ENCODE measurements at places on chromosomes 12 and 14.

DNA sequence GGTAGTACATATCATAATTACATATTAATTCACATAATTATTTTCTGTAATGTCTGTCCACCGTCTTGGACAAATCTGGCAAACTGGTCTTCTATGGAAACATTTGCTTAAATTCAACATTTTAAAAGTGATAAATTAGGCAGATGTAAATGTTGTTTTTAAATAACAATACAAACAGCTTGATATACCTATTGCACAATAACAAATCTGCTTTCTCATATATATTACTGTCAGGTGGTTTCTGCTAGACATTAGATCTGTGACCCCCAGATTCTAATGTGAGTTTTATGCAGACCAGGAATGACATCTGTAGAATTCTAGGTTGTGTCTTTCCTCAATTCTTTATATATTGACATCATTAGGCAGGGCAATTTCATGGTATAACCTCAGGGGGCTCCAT is 173.3 kb downstream of the CCDC59 start:
- no peak for DNase-seq

DNA sequence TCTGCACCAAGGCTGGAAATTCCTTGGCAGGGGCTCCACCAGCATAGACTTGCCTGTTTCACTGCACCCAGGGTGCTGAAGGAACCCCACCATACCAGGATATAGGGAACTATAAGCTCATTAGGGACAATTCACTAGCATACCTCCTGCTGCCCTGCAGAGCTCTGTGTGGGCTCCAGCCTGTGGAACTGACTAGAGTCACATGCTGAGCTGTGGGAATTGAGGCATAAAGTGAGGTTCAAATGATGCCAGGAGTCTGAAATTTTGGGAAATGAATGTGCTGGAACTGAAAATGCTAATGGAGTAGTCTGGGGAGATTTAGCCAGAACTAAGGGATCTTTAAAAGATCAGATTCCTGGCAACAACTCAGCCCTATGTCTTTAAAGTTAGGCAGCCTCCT is 7.3 kb upstream of the EMP1 start:
- no peak for DNase-seq

- no peak for DNase-seq
These were observed 289.5 kb downstream of the TMEM132D start for GRCh38 chr12:129614221-129614885.

DNA sequence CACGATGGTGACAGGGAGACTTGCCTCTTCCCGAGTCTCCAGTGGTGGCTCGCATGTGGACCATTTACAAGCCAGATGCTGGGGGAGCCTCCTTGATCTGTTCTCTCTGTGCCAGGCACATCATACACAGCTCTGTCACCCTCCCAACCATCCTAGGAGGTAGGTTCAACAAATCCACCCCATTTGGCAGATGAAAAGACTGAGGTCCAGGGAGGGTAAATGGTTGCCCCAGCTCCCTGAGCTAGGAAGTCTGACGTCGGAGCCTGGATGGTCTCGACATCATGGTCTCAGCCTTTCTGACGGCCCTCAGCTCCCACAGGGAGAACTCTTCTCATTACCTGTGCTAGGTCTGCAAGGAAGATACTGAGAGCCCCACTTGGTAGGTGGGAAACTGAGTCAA is 189.6 kb downstream of the RBM19 start:
- no peak for DNase-seq

GRCh38 chr14:41785696-41786095 is 179.0 kb downstream of the LRFN5 start:
- no peak for DNase-seq

GRCh38 chr12:73629893-73630831 is 907.5 kb upstream of the ATXN7L3B start:
- no peak for DNase-seq

DNA sequence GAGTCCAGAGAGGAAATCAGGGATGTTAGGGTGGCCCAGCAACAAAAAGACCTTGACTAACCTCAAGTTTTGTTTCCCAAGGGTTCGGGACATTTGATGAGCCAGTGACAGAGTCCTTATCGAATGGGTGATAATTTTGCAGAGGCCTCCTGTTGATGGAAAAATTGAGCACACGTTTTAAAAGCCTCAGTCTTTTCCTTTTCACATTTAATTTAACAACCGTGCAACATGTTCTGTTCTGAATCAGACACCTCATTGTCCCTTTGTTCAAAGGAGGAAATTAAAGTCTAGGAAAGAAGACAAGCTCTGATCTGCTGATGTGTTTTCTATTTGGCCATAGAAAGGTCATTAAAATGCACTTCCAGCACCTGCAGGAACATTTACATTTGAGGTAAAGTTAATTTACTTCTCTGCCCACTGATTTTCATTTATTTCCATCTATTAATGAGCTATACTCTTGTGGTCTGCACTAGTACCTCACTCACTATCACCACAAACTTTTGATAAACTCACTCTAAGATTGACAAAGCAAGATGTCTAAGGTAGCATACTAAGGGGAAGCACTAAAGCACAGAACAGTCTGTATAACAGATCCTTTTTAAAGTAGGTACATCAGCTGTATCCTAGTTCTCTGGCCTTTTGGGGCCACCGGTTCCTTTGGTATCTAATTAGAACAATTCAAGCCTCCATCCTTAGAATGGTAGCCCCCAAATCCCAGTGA is 147.0 kb downstream of the RPAP3 start:
- DNase-seq: no peak

Data from EL (cell line).